Left cardiac atrium (tissue), 4 donors: ENCODE measurements at places on chromosomes 3 and 15. TPM values are rescaled to one million over a fixed set of nuclear protein-coding genes. Genes with fewer than 3 reads are reported as not detected.

GRCh38 chr15:41669701-41670100, 9.5 kb downstream of the MGA start:
- DNase-seq, result no peak

DNA sequence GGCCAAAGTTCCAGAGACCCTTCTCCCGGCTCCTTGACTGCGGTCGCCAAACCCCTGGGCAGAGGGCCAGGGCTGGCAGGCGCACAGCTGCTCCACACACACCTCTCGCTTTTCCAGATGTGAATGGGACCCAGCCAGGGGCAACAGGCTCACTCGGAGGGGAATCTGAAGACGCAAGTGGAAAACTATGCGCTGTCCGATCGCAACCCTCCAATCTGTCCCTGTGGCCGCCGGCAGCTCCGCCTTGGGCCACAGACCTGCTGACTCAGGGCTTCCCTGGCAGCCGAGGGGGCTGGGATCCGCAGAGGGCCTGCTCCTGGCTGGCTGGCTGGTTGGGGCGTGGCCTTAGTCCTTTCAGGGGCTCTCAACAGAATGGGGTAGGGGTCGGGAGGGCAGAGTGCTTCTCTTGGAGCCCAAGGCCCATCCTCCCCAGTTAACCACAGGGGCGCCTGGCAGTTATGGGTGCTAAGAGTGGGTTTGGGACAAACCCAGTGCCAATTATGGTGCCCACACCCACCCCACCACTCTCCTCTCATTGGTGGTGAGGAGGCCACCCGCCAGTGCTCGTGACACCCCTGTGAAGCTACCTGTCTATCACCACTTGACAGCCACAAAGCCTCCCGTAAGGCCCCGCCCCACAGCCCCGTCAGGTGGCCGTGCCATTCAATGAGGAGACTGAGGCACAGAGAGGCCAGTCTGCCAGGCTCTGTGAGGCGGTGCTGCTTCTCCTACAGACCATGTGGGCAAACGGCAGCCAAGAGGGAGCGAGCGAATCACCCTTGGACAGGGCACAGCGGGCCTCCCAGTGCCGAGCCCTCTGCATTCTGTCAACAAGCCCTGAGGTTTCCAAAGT, 53.8 kb downstream of the IQSEC1 start:
- peak; percentile 79 for DNase-seq

GRCh38 chr3:144312702-144313101, 341.1 kb downstream of the DIPK2A start:
- DNase-seq, result no peak

DNA sequence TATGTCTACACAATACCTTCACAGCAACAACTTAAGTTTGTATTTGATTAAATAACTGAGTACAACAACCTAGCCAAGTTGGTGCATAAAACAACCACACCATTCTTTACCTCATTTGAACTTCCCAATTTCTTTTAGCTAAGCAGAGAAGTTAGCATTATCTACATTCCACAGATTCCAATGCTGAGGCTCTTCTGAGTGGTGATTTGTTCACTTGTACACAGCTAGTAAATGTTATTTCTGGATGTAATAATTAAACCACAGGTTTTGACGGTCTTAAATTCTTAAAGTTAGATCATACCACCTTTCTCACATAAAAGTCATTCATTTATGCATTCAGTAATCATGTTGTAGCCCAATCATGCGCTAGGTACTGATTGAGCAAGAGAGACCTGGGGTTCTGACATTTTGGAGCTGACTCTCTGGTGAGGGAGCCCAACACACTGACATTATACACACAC, 102.5 kb downstream of the SST start:
- DNase-seq, result no peak

- no peak for DNase-seq
Measured at GRCh38 chr3:193593668-193594030, 641 bp downstream of the OPA1 start.

DNA sequence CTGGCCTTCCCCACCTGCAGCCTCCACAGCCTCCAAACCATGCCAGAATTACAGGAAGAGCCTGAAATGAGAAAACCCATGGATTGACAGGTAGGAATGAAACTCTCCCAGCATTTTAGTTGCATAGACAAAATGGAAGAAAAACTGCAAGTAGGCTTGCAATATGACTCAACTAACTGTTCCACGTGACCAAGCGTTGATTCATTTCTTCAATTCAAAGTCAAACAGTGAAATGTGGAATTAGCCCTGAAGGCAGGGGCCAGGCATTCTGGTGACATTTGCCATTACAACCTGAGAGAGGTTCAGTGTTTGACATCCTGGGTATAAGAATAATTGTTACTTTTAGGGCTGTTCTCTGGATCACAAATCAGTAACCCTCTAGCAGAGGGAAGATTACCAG, 676.5 kb upstream of the CFAP20DC start:
- no peak for DNase-seq

- no peak for DNase-seq
Measured at GRCh38 chr3:14461006-14461747, 58.8 kb downstream of the SLC6A6 start.

GRCh38 chr3:97910931-97911351, 61.3 kb downstream of the RIOX2 start:
- DNase-seq, result no peak

GRCh38 chr3:133754455-133754854, 8.3 kb downstream of the TF start:
- DNase-seq, result no peak

DNA sequence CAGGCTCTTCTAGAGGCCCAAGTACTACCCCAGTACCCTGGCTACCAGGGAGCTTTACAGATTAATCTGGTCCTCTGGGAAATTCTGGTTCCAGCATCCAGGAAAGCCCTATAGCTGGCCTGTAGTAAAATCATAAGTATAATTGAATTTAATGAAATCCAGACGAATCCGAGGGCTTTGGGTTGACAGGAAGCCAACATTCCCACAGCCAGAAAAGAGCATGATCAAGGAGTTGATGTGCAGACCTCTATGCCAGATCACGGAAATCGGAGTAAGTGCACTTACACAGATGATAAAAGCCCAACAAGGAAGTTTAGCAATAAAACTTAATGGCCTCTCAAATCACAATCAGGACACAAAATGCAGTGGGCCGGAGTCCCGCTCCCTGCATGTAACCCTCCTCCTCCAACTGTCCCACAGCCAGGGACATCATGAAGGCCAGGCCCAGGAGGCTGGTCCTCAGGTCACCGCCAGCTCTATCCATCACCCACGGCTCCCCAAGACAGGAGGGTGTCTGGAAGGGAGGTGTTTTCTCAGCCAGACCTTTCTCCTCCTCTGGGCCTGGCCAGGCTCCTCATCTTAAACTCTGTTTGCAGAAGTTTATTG, 62.8 kb upstream of the SEC22A start:
- DNase-seq, result no peak

DNA sequence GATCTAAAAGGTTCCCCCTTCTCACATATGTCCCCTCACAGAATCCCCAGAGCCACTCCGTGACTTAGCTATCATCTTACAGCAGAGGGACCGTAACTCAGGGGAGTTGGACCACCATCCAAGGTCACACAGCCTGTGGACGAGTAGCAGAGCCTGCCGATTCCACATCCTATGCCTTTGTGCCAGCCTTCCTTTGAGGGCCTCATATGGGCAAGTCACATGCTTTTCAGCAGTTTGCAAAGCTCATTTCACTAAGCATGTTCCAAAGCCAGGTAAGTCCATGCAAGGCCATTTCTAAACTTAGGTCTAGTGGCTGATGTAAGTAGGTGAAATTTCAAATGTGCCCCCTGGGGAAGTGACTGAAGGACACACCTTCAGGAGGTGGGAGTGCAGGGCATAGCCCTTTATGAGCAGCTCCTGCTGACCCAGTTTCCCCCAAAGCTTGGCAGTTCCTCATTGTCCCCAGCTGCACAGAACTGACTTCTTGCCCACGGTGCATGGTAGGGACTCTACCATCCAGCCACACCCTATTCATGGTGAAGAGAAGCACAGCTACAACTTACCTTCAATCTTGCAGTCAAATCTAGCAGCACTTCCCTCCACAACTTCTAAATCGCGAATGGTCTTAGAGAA, 33.3 kb upstream of the HACD2 start:
- no peak for DNase-seq

GRCh38 chr15:86162641-86163040, 83.0 kb downstream of the AGBL1 start:
- DNase-seq, result no peak

GRCh38 chr3:130259166-130259874, 86.2 kb upstream of the COL6A5 start:
- no peak for DNase-seq

GRCh38 chr3:34268032-34268709, 469.7 kb downstream of the PDCD6IP start:
- no peak for DNase-seq

DNA sequence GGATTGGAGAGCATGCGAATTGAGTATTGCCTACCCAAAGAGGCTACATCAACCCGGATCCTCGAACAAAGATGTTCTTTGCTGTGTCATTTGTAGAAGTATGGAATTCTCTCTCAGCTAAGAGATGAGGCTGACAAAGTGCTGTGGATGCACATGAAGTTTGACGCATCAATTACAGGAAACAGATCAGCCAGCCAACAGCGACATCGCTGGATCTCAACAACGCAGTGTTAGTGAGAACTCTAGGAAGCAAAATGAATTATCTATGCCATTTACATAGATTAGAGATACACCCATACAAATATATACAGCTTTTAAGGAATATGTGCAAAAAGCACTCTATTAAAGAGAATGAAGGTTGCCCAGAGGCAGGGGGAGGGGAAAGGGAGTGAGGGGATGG, 160.6 kb upstream of the RGMA start:
- no peak for DNase-seq

GRCh38 chr15:54841701-54842305, 354.9 kb downstream of the RSL24D1 start:
- no peak for DNase-seq

DNA sequence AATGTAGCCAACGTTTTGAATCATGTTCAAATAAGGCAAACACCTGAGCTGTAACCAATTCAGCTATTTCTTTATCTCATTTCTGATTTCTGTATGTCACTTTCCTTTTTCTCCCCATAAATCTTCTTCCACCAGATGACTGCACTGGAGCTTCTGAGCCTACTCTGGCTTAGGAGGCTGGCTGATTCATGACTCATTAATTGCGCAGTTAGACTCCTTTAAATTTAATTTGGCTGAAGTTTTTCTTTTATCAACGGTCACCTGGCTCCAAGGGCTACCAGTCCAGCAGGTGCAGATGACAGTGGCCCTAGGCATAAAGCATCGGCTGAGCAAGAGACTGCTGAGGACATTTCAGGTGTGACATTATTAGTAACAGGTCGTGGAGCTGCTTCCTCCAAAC, 39.6 kb upstream of the ITGA11 start:
- DNase-seq, result no peak

DNA sequence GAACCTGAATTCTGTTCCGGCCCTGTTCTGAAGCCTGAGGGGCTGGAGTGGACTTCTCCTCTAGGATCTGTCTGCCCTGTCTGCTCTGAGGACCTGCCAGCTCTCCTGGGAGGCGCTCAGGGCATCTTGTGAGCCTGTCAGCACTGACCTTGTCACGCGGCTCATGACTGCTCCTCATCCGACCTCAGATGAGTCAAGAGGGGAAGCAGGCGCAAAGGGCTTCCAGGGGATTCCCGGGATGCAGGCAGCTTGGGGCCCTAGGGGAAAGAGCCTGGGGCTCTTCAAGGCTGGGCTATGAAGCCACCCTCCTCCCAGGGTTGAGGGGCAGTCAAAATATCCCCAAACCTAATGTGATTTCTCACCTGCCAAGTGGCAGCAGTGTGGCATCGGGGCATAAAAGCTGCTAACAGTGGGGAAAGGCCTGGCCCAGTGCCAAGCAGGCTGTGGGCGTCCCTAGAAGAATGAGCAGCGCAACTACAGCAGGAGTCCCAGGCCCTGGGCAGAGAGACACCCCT, 27.6 kb upstream of the ANKDD1A start:
- peak; percentile 85 for DNase-seq

DNA sequence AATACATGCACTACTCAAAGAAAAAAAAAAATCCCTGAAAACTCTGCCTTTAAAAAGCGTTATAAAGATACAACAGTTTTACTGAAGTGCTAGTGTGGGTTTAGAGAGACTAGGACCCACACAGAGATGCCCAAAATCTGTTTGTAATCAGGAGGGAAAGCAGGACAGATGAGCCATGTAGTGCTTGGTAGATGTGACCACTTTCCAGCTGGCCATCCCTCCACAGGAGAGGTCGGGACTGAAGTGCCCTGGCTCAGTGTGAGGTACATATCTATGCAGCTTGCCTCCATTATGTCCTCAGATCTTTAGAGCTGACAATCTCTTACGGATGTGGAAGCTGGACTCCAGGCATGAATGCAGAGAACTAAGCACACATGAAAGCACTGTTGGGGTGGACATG, 57.5 kb upstream of the NANOGP8 start:
- DNase-seq, result no peak

DNA sequence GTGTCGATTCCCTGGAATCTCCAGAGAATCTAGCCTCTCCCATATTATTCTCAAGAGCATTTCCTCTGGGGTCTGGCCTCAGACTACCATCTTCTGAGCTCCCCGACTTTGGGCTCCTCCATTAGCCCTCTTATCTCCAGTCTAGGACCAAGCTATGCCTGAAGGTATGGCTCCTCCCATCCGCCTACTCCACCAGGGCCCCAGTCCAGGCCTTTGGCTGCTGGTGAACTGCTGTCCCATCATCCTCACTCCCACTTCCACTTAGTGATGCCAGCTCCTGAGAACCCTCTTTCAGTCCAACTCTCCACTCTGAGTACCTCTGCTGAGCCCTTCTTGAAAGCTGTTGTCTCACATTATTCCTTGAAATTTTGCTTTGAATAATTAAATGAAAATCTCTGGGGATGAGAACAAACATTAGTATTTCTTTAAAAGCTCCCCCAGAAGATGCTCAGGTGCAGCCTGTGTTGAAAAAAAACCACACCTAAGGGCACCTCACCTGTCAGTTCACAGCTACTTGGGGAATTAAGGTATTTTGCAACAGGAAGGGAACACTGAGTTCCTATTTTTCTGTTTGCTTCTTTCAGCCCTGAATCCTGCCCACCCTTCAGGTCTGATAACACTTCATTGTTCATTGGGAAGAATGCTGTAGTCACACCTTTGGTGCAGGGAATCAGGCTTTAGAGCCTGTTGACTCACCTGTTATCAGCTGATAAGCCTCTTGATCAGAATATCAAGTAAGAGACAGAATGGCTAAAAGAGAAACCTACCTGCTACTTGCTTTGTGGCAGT, 9.5 kb downstream of the CLDN18 start:
- DNase-seq, result no peak

GRCh38 chr15:101240358-101240757, 11.5 kb downstream of the CHSY1 start:
- no peak for DNase-seq

Gene SPINK8
- not detected for total RNA-seq

Gene SLC51A
- total RNA-seq, result 0.32 TPM

Gene CASR
- not detected for total RNA-seq

Gene MUSTN1
- 14.8 TPM for total RNA-seq

Gene CSTA
- total RNA-seq, result 3.8 TPM

Gene ROPN1B
- total RNA-seq, result 2.3 TPM

Gene PIGZ
- total RNA-seq, result 4.5 TPM

Gene TUSC7
- total RNA-seq, result not detected
